ENCODE measurements at places on chromosomes 7 and 10. TPM values are rescaled to one million over a fixed set of nuclear protein-coding genes. Genes with fewer than 3 reads are reported as not detected.

DNA sequence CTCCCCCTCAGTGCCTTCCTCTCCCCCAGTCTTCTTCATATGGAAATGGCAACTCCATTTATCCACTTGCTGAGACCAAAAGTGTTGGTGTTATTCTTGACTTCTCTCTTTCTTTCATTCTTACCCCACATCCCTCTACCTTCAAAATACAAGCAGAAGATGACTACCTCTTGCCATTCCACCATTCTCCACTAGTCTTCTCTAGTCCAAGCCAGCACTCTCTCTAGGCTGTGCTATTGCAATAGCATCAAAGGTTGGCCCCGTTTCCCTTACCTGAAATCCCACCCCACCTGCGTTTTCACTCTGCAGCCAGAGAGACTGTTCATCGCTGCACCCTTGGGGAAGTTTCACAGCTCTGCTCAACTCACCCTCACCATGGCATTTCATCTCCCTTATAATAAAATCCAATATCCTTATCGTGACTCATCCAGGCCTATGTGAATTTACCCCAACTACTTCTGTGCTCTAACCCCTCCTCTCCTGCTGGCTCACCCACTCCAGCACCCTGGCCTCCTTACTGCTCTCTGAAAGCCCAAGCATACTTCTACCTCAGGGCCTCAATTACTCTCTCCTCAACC, 109.1 kb downstream of the LSM5 start:
- no peak for DNase-seq

GRCh38 chr10:4448030-4448429, 378.0 kb upstream of the AKR1E2 start:
- no peak for DNase-seq

DNA sequence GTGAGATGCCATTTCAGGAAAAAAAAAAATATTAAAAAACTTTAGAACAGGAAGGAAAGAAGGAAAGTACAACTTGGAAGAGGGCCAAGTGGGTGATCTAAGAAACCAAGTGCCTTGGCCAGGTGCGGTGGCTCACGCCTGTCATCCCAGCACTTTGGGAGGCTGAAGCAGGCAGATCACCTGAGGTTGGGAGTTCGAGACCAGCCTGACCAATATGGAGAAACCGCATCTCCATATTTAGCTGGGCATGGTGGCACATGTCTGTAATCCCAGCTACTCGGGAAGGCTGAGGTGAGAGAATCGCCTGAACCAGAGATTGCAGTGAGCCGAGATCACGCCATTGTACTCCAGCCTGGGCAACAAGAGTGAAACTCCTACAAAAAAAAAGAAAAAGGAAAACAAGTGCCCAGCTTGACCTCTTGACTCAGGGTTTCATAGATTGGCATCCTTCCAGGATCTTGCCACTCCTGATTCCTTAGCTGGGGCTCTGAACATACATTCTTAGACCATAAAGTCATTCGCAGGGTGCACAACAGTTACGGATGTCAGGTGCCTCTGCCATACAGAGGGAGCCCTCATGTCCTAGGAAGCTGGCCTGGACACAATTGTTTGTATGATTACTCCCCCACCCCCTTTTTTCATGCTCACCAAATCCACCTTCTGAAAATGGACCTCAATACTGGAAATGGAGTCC, 2.1 kb upstream of the GUSB start:
- no peak for DNase-seq

DNA sequence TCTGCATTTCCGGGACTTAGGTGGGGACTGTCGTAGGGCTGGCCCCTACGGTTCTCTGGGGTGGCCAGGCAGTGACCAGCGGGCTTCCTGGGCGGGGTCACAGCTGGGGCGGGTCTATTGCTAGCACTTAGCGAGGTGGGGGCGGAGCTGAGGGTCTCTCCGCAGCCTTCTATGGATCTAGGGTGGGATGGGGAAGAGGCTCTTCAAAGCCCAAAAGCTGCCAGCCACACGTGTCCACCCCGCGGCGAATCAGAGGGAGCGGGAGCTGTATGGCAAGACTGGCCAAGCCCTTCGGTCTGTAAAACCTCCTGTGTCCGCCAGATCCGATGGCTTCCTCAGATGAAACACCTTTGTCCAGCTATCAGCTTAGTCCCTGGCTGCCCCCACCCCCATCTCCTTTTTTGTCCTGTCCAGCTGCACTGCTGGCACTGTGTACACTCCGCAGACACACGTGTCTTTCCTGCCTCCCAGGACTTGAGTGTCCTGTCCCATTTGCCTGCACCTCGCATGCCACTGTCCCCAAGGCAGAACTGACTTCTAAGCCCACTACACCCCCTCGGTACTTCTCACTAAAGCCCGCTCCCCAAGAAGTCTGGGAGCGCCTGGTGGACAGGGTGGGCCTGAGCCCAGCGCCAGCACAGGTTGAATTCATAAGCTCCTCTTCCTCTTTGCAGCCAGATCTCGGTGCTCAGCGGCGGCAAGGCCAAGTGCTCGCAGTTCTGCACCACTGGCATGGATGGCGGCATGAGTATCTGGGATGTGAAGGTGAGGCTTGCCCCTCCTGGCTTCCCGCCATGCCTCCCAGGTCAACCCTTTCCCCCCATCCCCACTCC, 14.8 kb downstream of the PDAP1 start:
- peak; percentile 78 for DNase-seq

DNA sequence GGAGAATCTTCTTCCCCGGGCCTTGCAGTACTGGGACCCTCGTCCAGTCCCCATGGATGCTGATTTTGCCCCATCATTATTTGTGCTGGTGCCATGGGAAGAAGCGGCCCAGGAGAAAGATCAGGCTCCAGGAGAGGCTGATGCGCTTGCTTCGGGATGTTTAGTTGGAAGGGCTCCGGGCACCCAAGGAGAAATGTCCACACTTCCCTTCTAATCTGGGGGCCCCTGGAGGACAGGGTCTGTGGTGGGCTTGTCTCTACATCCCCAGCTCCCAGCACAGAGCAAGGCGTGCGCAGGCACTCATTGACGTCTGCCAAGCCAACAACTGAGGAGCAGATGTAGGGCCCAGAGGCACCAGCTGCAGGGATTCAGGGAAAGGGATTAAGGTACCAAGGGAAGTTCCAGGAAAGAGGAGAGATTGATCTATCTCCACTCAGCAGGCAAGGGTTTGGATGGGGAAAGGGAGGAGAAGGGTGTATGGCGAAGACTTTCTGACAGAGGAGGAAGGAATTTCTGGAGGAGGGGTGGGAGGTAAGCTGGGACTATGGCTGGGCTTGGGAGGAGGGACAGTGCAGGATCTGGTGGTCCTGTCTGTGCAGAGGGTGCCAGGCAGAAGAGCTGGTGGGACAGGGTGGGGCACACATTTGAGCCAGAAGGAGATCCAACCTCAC, 38.7 kb upstream of the LEP start:
- DNase-seq: no peak

DNA sequence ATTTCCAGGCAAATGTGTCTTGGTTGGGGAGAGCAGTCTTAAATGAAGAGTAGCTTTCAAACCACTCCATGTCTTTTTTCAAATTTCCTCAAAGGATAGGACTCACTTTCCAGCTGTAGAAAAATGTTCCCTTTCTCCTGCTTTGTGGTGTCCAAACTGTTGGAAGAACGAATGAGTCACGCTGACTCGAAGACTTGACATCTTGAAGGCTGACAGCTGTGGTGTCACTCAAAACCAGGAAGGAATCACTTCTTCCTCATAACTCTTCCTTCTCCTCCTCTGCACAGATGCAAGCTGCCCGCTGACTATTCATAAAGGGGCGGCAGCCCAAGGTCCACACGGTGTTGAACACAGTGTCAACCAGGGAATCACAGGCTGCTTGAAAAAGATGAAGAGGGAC, 19.2 kb downstream of the PLA2G12B start:
- DNase-seq: no peak

Gene ASB10
- total RNA-seq: 42.6 TPM

Gene PDK4
- 374 TPM for total RNA-seq

Gene LIPM
- not detected for total RNA-seq

Gene LIPN
- not detected for total RNA-seq

Gene ANXA11
- 434 TPM for total RNA-seq

Data from Right ventricle myocardium superior (tissue), 1 donor.